ENCODE measurements at places on chromosomes 1 and 21.

DNA sequence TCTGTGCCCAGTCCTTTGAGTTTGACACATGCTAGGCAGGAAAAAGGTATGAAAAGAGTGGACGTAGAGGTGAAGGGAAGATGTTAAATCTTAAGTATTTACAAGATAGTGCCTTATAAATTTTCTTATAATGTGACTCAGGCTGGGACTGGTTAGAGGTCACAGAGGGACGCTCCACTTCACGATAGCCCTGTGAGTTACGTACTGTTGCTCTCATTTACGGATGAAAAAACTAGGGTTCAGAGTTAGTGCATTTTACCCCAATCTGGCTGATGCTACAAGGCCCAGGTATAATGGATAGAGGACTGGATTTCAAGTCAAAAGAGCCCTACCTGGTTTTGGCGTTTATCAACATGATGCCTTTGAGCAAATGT lies 1.4 kb upstream of the TUT4 start:
- DNase-seq, result no peak

DNA sequence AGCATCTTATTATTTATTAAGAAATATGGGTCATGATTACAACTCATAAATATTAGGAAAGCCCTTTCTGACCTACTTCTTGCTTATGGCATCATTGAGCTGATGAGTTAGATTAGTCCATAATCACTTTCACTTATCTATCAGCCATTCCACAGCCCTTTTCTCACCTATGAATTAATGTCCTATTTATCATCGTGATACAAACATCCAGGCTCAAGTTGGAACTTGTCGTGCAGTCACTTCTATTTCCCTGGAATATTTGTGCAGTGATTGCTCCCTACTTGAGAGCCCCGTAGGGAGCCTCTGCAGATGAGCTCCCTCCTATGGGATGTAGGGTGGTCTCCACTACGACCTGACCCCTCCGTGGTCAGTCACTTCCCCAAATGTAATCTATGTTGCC lies 8.1 kb upstream of the F3 start:
- DNase-seq, result no peak

DNA sequence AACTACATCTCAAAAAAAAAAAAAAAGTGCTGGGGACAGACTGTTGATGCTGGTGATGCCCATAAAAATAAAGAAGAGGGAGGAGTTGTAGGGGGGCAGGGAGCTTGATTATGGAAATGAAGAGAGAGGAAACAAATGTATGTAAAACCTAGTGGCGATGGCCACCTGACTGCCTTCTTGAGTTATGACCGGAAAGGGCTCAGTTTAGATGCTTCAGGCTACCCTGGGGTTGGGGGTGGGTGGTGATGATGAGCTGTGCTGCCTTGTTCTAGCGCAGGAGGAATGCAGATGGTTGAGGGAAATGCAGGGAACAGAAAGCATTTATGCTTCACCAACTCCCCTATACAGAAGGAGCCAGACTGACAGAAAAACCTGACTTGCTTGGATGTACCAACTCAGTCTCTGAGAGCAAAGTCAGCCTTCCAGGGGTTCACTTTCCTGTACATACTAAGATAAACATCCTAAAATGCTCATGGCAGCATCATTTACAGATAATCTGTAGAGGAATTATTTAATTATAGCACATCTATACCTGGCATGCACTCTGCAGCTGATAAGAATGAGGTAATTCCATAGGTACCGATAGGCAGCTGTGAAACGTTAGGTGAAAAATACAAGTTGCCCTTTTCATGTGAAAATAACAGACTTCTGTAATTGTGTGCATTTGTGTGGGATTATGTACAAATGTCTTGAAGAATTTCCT lies 8.0 kb upstream of the BCAR3 start:
- DNase-seq, result no peak

DNA sequence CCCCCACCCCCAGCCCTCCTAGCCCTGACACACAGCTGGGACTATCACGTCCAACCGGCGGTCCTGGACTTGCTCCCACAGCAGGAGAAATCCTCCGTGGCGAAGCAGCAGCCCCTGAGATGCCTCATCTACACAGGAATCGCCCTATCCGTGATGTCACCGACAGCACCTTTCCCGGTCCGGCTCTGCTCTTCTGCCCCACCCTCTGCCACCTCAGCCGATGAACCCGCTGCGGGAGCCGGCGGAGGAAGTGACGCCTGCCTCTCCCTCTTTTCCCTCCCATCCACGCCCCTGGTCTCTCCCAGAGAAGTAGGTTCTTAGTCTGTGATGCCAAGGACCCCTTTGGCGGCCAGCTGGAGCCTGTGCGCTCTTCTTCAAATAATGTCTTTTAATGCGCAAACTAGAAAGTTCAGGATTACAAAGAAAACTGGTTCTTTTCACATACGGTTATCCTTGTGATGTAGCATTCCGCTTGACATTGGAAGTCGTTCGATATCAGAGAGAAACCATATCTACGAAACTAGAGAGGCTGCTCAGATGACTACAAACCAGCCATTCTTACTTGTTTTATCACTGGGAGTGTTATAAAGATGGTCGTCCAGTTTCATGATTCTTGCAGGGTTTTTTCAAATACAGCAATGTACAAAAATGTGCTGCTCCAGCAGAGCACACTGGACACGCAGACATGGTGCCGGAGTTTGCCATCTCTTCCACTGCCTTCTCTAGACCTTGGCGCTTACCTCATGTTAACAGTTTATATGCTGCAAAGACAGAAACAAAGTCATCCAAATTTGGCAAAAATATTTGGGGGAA lies 120.3 kb downstream of the PPIAL4G start:
- no peak for DNase-seq

- DNase-seq, result peak; percentile 79
These were observed 19.1 kb downstream of the RUNX3 start for GRCh38 chr1:24910751-24911650.

Measured in activated gamma-delta T cell treated with anti-CD3 and anti-CD28 coated beads, Interleukin-2, amount 50 U/mL, for 16 hours (primary cell).